ENCODE measurements at places on chromosomes 3 and 15. TPM values are rescaled to one million over a fixed set of nuclear protein-coding genes. Genes with fewer than 3 reads are reported as not detected.

TJP1 gene
- not detected for total RNA-seq

DNA sequence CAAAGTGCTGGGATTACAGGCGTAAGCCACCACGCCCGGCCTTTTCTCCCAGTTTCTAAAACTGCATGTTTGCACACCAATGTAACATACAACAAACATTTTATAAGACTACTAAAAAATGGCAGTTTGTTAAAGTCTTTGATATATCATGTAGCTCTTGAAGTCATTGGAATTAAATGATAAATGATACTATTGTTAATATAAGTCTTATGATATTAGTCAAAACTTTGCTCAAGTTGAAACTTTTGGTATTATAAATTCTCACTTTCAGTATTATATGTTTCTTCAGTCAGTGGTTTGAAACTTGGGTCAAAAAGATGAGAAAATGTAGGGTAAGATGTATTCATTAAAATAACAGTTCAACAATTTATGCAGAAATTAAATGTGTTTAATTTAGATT lies 117.6 kb upstream of the TBL1XR1 start:
- H3K27me3 ChIP-seq, result peaks cover 3% of the 10 kb centered on the region
- no peak for DNase-seq
- H3K36me3 ChIP-seq, result peaks cover 12% of the 10 kb centered on the region
- no peak overlapping the region for H3K4me3 ChIP-seq

- H3K27me3 ChIP-seq, result peaks cover 26% of the 10 kb centered on the region
- H3K4me1 ChIP-seq, result no peaks in the 10 kb centered on the region
- DNase-seq, result no peak
- no peak overlapping the region for H3K4me3 ChIP-seq
- H3K27ac ChIP-seq, result no peak overlapping the region
Observed at GRCh38 chr15:101805605-101806345, 2.5 kb downstream of the OR4F6 start.

- no peak for DNase-seq
- H3K36me3 ChIP-seq, result no peaks in the 10 kb centered on the region
- H3K27me3 ChIP-seq, result no peaks in the 10 kb centered on the region
- no peak overlapping the region for H3K4me3 ChIP-seq
- no peak overlapping the region for H3K27ac ChIP-seq
- H3K4me1 ChIP-seq, result no peaks in the 10 kb centered on the region
Observed at GRCh38 chr3:1374471-1374870, 281.6 kb downstream of the CNTN6 start.

GRCh38 chr15:100531823-100532327 lies 3.1 kb upstream of the CERS3 start:
- no peak overlapping the region for H3K27ac ChIP-seq
- no peaks in the 10 kb centered on the region for H3K27me3 ChIP-seq
- H3K4me1 ChIP-seq, result peaks cover 5% of the 10 kb centered on the region
- H3K4me3 ChIP-seq, result no peak overlapping the region

- no peak for DNase-seq
- no peak overlapping the region for H3K4me3 ChIP-seq
- no peak overlapping the region for H3K27ac ChIP-seq
- H3K4me1 ChIP-seq, result peaks cover 25% of the 10 kb centered on the region
- H3K27me3 ChIP-seq, result no peaks in the 10 kb centered on the region
- H3K36me3 ChIP-seq, result no peaks in the 10 kb centered on the region
Observed at GRCh38 chr15:66287461-66288057, 5.8 kb upstream of the DIS3L start.

GRCh38 chr15:66617137-66618090 lies 51.6 kb upstream of the LCTL start:
- H3K27me3 ChIP-seq, result peaks cover 15% of the 10 kb centered on the region
- no peaks in the 10 kb centered on the region for H3K36me3 ChIP-seq
- no peaks in the 10 kb centered on the region for H3K4me1 ChIP-seq
- no peak overlapping the region for H3K27ac ChIP-seq
- no peak for DNase-seq

POC1A gene
- 26.1 TPM for total RNA-seq

DNA sequence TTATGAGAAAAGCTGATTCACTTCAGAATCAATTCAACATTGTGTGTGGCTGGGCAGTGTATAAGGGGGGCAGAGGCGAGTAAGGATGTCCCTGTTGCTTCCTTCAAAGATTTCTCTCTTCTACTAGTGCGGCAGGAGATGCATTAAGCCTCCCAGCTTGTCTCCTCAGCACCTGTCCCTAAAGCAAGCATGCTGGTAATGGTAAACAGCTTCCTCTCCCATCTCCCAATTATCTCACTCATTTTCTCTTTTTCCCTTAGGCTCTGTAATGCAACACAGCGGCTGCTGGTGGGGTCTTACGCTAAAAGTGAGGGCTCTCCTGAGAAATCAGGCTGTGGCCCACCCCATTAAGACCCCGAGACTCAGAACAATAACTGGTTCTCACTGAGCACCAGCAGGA lies 306.4 kb upstream of the ROPN1 start:
- H3K36me3 ChIP-seq, result no peaks in the 10 kb centered on the region
- H3K27ac ChIP-seq, result no peak overlapping the region
- no peak for DNase-seq
- peaks cover 10% of the 10 kb centered on the region for H3K27me3 ChIP-seq

DPPA4 gene
- total RNA-seq, result 1.5 TPM

PTH1R gene
- total RNA-seq, result not detected

DNA sequence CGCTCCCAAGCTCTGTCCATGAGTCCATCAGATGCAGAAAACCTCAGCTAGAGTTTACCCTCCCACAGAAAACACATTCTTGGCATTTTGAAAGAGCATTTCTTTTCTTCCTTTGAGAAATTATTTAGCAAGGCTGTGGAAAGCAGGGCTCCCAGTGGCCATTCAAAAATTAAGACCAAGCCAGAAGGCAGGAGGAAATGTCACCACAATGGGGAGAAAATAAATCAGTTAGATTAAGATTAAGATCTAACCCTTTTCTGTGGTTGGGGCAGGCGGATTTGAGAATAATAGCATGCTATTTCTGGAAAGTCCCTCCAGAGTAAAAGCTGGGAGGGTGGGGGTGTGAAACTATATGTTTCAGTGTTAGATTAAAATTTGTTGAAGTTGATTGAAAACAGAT lies 20.2 kb downstream of the LRIG1 start:
- H3K27me3 ChIP-seq, result no peaks in the 10 kb centered on the region
- H3K4me1 ChIP-seq, result peaks cover 76% of the 10 kb centered on the region
- peak; percentile 57 for DNase-seq
- peak overlapping the region; percentile 51 for H3K4me3 ChIP-seq

GRCh38 chr3:36919439-36920160 lies 25.3 kb downstream of the TRANK1 start:
- no peak overlapping the region for H3K27ac ChIP-seq
- H3K27me3 ChIP-seq, result peaks cover 2% of the 10 kb centered on the region
- peaks cover 14% of the 10 kb centered on the region for H3K36me3 ChIP-seq
- peaks cover 21% of the 10 kb centered on the region for H3K4me1 ChIP-seq

HRH1 gene
- total RNA-seq, result 0.98 TPM

DNA sequence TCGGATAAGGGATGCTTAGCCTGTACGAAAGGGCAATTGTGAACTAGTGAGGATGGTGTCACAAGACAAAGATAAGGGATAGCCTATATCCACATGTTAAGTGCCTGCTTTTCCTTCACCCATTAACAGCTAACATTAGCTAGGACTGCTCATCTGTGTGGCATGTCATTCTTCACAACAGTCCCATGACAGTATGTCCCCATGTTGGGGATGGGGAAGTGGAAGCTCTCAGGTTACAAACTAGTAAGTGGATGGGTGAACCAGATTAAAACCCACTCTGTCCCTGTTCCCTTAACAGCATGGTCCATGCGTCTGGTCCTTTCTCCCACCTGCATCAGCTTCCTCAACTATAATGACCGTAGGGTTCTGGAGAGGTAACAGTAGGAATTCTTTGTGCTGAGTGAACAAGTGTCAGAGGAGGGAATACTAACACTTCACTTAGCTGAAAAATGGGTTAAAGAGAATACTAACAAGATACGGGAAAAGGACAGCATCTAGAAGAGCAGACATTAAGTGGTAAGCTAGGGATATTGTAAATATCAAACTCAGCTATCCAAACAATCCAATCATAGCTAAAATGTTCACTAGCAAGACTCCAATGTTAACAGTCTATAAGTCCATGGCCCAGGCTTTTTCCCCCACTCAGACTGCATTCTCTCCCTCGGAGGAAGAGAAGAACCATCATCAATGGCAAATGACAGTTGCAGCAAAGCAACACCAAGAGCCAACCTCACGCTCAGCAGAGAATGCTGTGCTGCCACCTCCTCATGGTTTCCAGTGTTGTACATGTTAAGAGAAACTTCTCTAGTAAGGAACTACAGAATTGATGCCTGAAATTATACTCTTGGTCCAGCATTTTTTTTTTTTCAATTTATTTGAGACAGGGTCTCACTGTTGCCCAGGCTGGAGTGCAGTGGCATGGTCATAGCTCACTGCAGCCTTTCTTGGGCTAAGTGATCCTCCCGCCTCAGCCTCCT lies 5.0 kb downstream of the RPLP1 start:
- H3K36me3 ChIP-seq, result peaks cover 56% of the 10 kb centered on the region
- no peak overlapping the region for H3K4me3 ChIP-seq
- H3K4me1 ChIP-seq, result peaks cover 31% of the 10 kb centered on the region
- H3K27me3 ChIP-seq, result no peaks in the 10 kb centered on the region
- H3K27ac ChIP-seq, result peak overlapping the region; percentile 61

DNA sequence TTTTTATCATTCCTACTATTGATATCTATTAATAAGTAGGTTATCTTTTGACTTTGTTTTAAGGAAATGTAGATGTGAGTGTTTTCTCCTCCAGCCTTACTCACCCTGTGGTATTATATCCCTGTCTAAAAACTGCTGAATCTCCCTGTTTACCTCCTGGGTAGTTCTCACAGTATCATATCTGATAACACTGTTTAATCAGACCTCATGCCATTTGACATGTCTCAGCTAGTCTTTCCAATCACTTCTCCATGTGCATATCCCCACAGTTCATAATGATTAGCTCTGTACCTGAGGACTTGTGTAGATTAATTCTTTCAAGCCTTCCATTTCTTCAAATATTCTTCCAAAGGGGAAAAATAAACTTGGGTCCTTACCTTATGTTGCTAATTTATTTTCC lies 30.7 kb downstream of the DUOX2 start:
- no peaks in the 10 kb centered on the region for H3K36me3 ChIP-seq
- H3K27ac ChIP-seq, result no peak overlapping the region
- H3K27me3 ChIP-seq, result peaks cover 13% of the 10 kb centered on the region
- H3K4me3 ChIP-seq, result no peak overlapping the region
- H3K4me1 ChIP-seq, result no peaks in the 10 kb centered on the region
- DNase-seq, result no peak

- peak overlapping the region; percentile 86 for H3K27ac ChIP-seq
- peak; percentile 10 for DNase-seq
- peaks cover 6% of the 10 kb centered on the region for H3K27me3 ChIP-seq
- H3K4me3 ChIP-seq, result peak overlapping the region; percentile 70
- H3K4me1 ChIP-seq, result peaks cover 21% of the 10 kb centered on the region
Observed at GRCh38 chr15:48177383-48177765, 721 bp downstream of the MYEF2 start.

- no peaks in the 10 kb centered on the region for H3K36me3 ChIP-seq
- H3K27me3 ChIP-seq, result peaks cover 4% of the 10 kb centered on the region
- H3K27ac ChIP-seq, result no peak overlapping the region
- no peak for DNase-seq
Observed at GRCh38 chr3:161558236-161558635, 61.6 kb downstream of the OTOL1 start.

GRCh38 chr3:115667738-115668065 lies 44.4 kb downstream of the GAP43 start:
- H3K4me3 ChIP-seq, result no peak overlapping the region
- no peak overlapping the region for H3K27ac ChIP-seq
- H3K36me3 ChIP-seq, result no peaks in the 10 kb centered on the region
- H3K27me3 ChIP-seq, result peaks cover 6% of the 10 kb centered on the region
- no peak for DNase-seq

- H3K27ac ChIP-seq, result peak overlapping the region; percentile 96
- H3K27me3 ChIP-seq, result no peaks in the 10 kb centered on the region
- peak; percentile 83 for DNase-seq
- H3K4me3 ChIP-seq, result peak overlapping the region; percentile 67
- peaks cover 33% of the 10 kb centered on the region for H3K4me1 ChIP-seq
Observed at GRCh38 chr15:50247819-50248655, 17.5 kb downstream of the HDC start.

- no peak overlapping the region for H3K27ac ChIP-seq
- peak; percentile 65 for DNase-seq
- H3K4me3 ChIP-seq, result no peak overlapping the region
- H3K36me3 ChIP-seq, result no peaks in the 10 kb centered on the region
Observed at GRCh38 chr3:152574461-152575079, 260.4 kb upstream of the P2RY1 start.

DNA sequence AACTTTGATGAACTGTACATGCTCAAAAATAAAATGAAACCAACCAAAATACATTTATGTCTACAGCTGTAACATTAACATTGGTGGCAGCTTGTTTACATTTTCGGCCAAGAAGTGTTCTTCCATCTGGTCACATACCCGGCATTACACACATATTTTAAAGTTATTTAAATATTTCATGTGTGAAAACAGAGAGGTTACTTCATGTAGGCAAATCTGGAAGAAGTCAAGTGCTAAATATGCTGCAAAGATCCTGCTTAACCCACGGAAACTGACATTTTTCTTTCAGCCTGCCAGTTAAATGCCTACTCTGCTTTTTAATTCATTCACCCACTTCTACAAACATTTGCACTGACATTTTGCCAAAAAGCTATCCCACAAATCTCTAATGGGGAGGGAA lies 69.7 kb downstream of the MB21D2 start:
- H3K4me1 ChIP-seq, result peaks cover 21% of the 10 kb centered on the region
- H3K27me3 ChIP-seq, result peaks cover 8% of the 10 kb centered on the region
- no peak overlapping the region for H3K4me3 ChIP-seq
- no peak for DNase-seq
- no peak overlapping the region for H3K27ac ChIP-seq
- no peaks in the 10 kb centered on the region for H3K36me3 ChIP-seq

SNUPN gene
- total RNA-seq, result 37.4 TPM

- no peaks in the 10 kb centered on the region for H3K27me3 ChIP-seq
- peaks cover 52% of the 10 kb centered on the region for H3K36me3 ChIP-seq
- DNase-seq, result no peak
- H3K27ac ChIP-seq, result no peak overlapping the region
- H3K4me3 ChIP-seq, result no peak overlapping the region
Observed at GRCh38 chr15:99645543-99645935, 79.8 kb downstream of the MEF2A start.

- H3K27ac ChIP-seq, result peak overlapping the region; percentile 70
- DNase-seq, result no peak
- peaks cover 28% of the 10 kb centered on the region for H3K36me3 ChIP-seq
- peak overlapping the region; percentile 11 for H3K4me3 ChIP-seq
- H3K4me1 ChIP-seq, result peaks cover 49% of the 10 kb centered on the region
Observed at GRCh38 chr3:98573181-98573728, 20.2 kb downstream of the CPOX start.

DNA sequence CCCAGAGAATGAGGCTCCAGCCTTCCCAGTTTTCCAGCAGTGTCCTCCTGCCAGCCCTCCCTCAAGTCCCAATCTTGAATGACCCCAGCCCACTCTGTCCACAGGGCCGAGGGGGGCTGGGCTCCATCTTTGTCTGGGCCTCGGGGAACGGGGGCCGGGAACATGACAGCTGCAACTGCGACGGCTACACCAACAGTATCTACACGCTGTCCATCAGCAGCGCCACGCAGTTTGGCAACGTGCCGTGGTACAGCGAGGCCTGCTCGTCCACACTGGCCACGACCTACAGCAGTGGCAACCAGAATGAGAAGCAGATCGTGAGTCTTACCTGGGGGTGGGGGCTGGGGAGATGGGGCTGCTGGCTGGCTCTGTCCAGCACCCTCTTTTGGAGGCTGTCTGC lies 5.6 kb upstream of the FES start:
- no peak overlapping the region for H3K4me3 ChIP-seq
- no peak for DNase-seq
- H3K27ac ChIP-seq, result no peak overlapping the region
- no peaks in the 10 kb centered on the region for H3K27me3 ChIP-seq
- peaks cover 9% of the 10 kb centered on the region for H3K4me1 ChIP-seq
- H3K36me3 ChIP-seq, result peaks cover 69% of the 10 kb centered on the region

GRCh38 chr3:57985176-57985983 lies 22.8 kb upstream of the FLNB start:
- H3K4me3 ChIP-seq, result no peak overlapping the region
- peaks cover 23% of the 10 kb centered on the region for H3K4me1 ChIP-seq
- no peak overlapping the region for H3K27ac ChIP-seq
- DNase-seq, result no peak

LMOD3 gene
- not detected for total RNA-seq
